ENCODE measurements at places on chromosomes 3 and 15. TPM values are rescaled to one million over a fixed set of nuclear protein-coding genes. Genes with fewer than 3 reads are reported as not detected.

The NAA80 gene
- polyA plus RNA-seq = 6.2 TPM

The TMEM108 gene
- not detected for polyA plus RNA-seq

The LEKR1 gene
- polyA plus RNA-seq = not detected

DNA sequence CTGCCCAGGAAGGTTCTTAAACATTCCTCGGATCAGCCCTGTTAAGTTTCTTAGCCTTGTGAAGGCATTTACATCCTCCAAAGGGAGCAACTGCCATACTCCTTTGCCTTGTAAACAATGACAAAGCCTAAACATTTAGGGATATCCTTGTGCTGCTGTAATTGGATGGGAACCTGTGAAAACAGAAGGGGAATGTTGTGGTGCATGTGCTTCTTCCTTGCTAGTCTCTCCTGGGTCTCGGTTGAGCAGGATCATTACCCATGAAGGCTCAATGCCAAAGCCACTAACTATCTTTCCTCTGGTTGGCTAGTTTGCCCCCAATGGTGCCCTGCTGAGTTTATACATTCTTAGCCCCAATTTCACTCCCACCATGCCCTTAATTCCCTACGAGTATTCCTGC is 17.3 kb downstream of the CHRNA3 start:
- no peak for DNase-seq

- DNase-seq = no peak
Observed at GRCh38 chr3:36063992-36064391, 316.3 kb upstream of the STAC start.

DNA sequence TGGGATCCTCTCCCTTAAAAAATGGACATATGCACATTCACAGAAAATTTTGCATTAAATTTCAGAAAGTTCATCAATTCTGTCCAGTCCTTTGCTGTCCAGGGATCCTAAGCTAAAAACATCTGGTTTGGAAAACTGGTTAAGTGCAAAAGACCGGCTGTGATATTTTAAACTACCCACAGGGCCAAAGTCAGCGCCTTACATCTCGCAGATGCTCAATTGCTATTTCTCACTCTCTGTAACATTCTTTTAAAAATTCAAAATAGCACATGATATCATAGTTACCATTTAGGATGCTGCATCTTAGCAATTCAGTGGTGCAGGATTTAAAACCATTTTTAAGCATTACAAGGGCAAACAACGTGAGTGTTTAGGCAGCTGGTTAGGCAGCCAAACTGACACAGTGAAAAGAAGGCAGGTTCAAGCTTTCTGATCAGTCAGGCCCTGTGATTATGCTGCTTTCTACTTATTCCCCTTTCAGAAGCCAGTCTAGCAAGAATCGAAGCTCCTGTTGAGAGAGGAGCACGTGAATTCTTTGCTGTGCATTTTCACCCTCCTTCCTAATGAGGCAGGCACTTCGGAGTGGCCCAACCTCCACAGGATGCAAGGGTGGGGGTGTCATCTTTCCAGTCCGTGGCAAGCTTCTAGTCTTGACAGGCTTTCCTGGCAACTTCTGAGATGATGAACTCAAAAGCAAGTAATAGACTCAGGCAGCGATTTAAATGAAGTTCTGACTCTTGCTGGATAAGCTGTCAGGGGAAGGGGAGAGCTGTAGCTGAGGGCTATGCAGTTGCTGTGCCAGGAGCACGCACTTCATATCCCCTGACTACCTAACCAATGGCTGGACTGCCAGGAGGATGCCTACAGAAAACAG is 8.8 kb downstream of the PRICKLE2 start:
- DNase-seq = no peak

All from muscle of arm (tissue), 14 donors.